ENCODE measurements at places on chromosomes 12 and 14. TPM values are rescaled to one million over a fixed set of nuclear protein-coding genes. Genes with fewer than 3 reads are reported as not detected.

Gene ACSM4
- not detected for total RNA-seq

Gene TRPV4
- 0.13 TPM for total RNA-seq

Gene CMA1
- total RNA-seq, result 0.13 TPM

Gene AVPR1A
- 11.7 TPM for total RNA-seq

DNA sequence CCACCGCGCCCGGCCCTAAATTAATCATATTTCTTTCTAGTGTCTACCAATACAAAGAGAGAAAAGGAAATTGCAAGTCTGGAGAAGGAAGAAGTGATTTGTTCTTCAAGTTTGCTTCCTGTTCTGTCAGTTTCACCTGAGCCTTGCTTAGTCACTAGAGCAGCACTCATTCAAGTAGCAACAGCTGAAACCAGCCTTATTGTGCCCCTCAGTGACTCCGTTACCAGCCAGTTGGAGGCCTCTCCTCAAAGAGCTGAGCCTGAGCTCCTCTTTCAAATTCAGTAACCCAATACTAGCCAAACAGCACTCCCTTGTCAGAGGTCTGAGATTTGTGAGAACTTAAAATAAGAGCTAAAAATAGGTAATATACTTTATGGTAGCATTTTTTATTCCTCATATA lies 17.4 kb downstream of the PAWR start:
- DNase-seq, result peak; percentile 5

GRCh38 chr14:104392396-104393198 lies 187.0 kb upstream of the C14orf180 start:
- no peak for DNase-seq

DNA sequence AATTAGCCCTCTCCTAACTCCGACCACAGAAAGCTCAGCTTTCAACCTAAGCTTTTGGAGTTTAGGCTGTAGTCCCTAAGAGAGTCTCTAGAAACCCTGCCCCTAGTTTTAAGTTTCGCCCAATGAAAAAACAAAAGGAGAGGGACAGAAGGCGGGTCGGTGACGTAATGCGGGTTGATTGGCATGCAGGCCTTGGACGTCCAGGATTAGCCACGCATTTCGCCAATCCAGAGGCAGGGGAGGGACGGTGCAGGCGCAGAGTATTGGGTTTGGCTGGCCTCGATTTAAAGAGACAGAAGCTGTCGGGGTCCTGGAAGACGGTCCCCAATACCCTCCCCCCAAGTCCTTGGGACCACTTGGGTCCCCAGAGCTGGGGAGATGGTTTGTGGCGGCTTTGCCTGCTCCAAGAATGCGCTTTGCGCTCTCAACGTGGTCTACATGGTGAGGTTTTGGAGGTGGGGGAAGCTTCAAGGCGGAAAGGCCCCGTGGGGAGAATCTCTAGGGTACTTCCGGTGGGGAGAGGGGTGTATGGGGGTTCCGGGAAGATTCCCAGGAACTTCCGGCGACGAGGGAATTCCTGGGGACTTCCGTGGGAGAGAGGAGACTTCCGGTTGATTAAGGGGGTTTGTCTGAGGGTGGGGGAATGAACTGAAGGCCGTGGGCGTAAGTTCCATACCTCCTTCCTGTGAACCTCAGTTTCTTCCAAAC lies at the start of gene TSPAN31:
Gene TSPAN31 (plus strand): TSS at position 263 of the 708 bp plus-strand sequence. CDS start 116 bp downstream, at position 379.
- DNase-seq, result peak; percentile 100

DNA sequence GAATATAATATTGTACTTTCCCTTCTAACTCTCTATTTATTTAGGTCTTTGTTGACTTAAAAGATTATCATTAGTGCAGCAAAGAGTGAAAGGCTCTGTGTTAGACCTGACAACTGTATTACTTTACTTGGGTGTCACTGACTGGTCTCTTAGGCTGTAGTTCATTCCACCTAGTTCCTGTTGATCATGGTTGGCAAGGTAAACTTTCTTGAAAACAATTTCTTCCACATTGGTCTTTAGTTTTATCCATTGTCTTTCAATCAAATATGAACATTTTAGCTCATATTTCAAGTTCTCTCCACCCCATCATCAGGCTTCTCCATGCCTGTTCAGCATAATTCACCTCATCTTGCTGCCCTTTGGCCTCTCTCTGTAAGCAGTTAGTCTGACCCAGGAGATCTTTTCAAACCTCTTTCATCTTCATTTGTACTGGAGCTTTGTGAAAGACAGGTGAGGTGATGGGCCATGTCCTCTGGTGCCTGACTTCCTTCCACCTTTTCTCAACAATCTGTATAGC lies 32.1 kb upstream of the PPM1H start:
- no peak for DNase-seq

GRCh38 chr12:101769865-101770264 lies 30.6 kb upstream of the SYCP3 start:
- no peak for DNase-seq

- DNase-seq, result no peak
Observed at GRCh38 chr12:105116969-105117368, 9.4 kb downstream of the WASHC4 start.

GRCh38 chr12:97984974-97985580 lies 522.5 kb downstream of the RMST start:
- peak; percentile 54 for DNase-seq

- DNase-seq, result peak; percentile 73
Observed at GRCh38 chr12:116381744-116382685, 104.5 kb upstream of the MED13L start.

- peak; percentile 24 for DNase-seq
Observed at GRCh38 chr12:33439587-33440011, at the start of gene SYT10. SYT10 (minus strand) TSS chr12:33439819; CDS start chr12:33439522, 297 bp downstream.

GRCh38 chr12:3336606-3337311 lies 154.2 kb upstream of the PRMT8 start:
- peak; percentile 34 for DNase-seq
